ENCODE measurements at places on chromosomes 1 and 21. TPM values are rescaled to one million over a fixed set of nuclear protein-coding genes. Genes with fewer than 3 reads are reported as not detected.

GPA33 gene
- total RNA-seq: 51.3 TPM

RYR2 gene
- 3.5 TPM for total RNA-seq

NUAK2 gene
- 3.1 TPM for total RNA-seq

HAO2 gene
- not detected for total RNA-seq

ATP6V1G3 gene
- total RNA-seq: not detected

GRCh38 chr1:18581420-18581880 lies 49.2 kb upstream of the PAX7 start:
- H3K4me3 ChIP-seq: no peak overlapping the region
- H3K27ac ChIP-seq: no peak overlapping the region
- DNase-seq: peak; percentile 50

- no peaks in the 10 kb centered on the region for H3K36me3 ChIP-seq
- no peak overlapping the region for H3K27ac ChIP-seq
- H3K27me3 ChIP-seq: no peaks in the 10 kb centered on the region
- H3K4me1 ChIP-seq: no peaks in the 10 kb centered on the region
Measured at GRCh38 chr1:58908561-58909560, 125.0 kb upstream of the JUN start.

DNA sequence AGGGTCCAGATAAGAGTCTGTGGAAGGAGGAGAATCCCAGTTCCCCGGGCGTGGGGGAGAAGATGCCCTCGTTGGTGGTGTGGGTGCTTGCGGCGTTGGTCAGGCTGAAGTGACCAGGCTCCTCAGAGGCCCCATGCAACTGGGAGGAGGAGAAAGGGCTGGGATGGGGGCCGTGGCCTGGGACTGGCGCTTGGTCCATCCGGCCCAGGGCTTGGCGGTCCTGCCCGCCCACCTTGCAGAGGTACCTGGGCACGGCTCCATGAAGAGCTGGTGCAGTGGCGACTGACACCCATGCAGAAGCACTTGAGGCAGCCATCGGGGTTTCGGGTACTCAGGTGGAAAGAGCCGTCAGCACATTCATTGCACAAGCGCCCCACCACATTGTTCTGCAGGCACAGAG lies 60.8 kb downstream of the HSPG2 start:
- DNase-seq: no peak
- H3K36me3 ChIP-seq: peaks cover 100% of the 10 kb centered on the region
- H3K4me1 ChIP-seq: peaks cover 14% of the 10 kb centered on the region
- H3K4me3 ChIP-seq: no peak overlapping the region
- H3K27ac ChIP-seq: no peak overlapping the region

GRCh38 chr1:234772345-234773147 lies 162.6 kb upstream of the IRF2BP2 start:
- H3K4me1 ChIP-seq: peaks cover 6% of the 10 kb centered on the region
- H3K27me3 ChIP-seq: peaks cover 13% of the 10 kb centered on the region
- no peak overlapping the region for H3K4me3 ChIP-seq
- DNase-seq: peak; percentile 89

DNA sequence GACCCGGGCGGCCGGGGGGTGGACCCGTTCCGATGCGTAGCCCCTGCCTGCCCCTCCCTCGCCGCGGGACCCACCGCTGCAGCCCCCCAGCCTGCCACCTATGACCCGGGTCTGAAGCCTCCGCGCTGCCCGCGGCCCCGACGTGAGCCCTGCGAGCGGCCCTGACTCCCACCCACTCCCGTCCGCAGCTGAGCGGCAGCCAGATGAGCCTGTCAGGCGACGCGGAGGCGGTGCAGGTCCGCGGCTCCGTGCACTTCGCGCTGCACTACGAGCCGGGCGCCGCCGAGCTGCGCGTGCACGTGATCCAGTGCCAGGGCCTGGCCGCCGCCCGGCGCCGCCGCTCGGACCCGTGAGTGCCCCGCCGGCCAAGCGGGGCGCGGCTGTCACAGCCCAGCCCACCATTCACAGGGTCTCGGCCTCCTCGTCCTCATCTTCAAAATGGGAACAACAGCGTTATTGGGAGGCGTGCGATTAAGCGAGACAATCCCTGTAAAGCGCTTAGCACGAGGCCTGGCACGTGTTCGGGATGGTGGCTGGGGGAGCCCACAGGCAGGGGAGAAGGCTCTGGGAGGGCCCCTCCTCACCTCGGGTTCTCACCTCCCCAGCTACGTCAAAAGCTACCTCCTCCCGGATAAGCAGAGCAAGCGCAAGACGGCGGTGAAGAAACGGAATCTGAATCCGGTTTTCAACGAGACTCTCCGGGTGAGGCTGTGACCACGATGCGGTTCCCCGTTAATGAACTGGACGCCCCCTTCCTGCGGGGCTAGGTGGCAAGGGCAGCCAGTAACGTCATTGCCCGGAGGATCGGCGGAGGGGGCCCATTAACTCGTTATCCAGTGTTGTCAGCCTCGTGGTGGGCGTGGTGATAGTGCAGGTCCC lies 8.2 kb downstream of the SYTL1 start:
- DNase-seq: peak; percentile 79
- H3K4me1 ChIP-seq: peaks cover 39% of the 10 kb centered on the region
- peak overlapping the region; percentile 77 for H3K27ac ChIP-seq
- no peaks in the 10 kb centered on the region for H3K27me3 ChIP-seq
- peak overlapping the region; percentile 50 for H3K4me3 ChIP-seq

Measured in stomach (tissue), 19 donors.